ENCODE measurements at places on chromosomes 13 and 19.

DNA sequence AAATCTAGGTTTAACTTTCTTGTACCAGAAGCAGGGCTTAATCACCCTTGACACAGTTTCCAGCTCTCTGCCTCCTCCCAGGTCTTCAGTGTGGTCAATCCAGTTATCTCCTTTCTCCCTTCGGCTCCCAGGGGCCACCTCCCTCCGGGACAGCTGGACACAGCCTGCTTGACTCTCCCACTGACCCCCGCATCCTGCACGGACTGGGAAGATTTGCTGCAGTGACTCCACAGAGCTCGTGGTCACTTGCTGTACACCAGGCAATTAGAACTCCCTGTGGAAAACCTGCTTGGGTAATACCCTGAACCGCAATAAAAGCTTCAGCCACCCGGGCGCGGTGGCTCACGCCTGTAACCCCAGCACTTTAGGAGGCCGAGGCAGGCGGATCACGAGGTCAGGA, 116.5 kb downstream of the NUFIP1 start:
- no peak for DNase-seq

DNA sequence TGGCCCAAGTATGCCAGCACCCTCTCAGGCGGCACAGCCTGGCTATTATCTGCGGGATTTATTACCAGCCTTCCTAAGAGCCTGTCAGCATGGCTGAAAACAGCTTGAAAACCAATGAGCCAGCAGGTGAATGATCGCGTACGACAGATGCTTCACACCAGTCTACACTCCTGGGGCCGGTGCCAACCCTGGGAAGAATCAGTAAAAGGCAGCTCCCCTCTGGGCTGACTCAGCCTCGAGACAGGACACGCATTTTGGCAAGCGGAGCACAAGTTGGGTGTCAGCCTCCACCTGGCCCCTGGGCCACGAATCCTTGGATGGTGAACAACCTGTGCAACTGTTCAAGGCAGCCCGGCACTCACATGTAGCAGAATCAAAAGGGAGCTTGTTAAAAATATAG, 15.6 kb downstream of the EMP3 start:
- peak; percentile 37 for DNase-seq

DNA sequence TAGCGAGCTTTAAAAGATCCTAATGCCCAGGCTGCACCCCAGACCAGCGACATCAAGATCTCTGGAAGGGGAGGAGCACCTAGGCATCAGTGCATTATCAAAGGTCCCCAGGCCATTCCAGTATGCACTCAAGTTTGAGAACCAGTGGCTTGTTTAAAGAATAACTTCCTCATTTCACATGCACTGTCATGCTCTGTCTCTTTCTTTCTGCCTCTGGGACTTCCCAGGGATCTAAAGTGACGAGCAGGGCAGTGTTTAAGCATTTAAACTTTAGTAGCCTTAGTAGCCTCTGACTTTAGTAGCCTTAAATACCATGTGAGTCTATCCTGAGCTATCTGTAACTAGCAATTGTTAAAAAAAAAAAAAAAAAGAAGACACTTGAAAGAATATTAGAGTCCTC, 8.9 kb upstream of the FARP1 start:
- no peak for DNase-seq

DNA sequence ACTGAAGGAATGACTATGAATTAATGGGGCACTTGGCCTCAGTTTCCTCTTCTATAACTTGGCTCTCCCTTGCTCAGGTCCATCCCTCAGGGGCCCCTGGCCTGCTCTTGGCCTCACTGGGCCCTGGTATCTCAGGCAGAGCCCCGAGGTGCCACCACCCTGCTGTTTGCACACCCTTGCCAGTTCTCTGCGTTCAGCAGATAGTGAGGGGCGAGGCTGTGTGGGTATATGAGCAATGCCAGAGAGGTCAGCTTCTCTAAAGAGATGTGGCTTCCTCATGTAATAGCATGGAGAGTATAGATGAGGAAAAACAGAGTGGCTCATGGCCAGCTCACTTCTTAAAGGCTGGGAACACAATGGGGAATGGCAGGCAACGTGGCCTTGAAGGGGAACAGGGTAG, 76.1 kb downstream of the CYSLTR2 start:
- no peak for DNase-seq

DNA sequence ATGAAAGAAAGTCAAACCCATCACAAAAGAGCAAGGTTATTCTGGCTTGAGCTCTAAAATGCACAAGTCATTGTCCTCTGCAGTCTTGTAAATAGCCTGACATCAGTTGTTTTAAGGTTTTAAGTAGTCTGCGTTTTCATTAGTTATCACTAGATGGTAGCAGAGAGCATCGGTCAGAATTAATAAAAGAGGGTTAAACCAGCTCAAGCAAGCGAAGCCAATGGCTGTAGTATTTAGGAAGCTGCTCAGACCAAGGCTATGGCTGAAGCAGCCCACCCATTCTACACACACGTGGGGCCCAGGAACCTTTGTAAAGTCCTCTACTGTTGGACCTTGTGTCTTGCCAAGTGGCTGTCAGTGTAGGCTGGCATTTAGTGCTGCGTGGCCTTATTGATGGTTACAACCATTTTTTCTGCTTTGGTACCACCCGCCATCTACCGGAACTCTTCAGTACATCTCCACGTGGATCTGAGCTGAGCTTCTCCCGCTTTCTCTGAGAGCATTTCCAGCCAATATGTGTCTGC, 13.3 kb upstream of the ZNF57 start:
- DNase-seq, result peak; percentile 64

DNA sequence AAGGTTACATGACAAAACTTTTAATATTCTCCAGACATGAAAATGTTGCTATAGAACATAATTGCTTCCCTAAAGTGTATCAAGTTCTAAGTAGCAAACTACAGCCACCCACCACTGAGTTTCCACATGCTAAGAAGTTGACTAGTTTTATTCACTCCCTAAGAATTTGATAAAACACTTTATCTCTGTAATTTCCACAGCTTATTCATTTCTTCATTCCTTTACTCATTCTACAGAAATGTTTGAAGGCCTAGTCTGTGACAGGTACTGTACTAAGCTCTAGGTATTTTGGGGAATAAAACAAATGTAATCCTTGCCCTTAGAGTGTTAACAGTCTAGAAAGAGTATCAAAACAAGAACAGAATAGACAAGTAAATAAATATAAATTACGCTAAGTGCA, 101.8 kb upstream of the DIAPH3 start:
- peak; percentile 67 for DNase-seq

GRCh38 chr19:17404621-17405249, 695 bp downstream of the BST2 start:
- no peak for DNase-seq

GRCh38 chr19:18273561-18274218, 562 bp downstream of the IQCN start:
- DNase-seq, result no peak

DNA sequence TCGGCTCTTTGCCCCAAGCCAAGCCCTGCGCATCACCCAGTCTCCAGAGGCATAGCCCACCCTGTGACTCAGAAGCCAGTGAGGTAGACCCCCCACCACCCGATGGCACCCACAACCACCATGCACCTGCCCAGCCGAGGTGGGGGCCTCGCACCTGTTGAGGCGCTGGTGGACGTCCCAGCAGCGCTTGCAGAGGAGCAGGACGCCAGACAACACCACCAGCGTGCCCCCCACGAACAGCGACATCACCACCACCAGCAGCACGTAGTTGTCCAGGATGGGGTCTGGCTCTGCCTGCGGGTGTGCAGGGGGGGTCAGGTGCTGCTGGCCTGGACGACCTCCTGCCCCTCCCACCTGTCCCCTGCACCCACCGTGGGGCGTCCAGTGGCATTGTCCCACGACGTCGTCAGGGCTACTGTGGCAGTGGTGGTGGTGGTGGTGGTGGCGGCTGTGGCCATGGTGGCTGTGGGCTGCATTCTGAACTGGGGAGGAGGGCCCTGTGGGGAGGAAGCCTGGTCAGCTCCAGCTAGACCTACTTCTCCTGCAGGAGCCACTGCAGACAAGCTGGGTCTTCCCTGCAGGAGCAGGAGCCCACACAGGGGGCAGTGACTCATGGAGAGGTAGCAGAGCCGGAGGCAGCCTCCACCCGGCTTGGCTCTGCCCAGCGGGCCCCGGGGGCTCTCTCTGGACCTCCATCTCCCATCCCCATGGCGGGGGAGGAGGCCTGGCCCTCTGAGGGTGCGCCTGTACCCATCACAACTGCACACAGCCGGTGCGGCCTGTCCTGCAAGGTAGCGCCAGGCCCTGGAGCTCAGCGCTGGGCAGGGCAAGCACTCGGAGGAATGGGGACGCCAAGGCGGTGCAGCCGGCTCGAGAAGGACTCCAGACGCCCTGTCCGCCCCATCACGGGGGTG, 1.9 kb downstream of the CBARP start:
- peak; percentile 57 for DNase-seq

DNA sequence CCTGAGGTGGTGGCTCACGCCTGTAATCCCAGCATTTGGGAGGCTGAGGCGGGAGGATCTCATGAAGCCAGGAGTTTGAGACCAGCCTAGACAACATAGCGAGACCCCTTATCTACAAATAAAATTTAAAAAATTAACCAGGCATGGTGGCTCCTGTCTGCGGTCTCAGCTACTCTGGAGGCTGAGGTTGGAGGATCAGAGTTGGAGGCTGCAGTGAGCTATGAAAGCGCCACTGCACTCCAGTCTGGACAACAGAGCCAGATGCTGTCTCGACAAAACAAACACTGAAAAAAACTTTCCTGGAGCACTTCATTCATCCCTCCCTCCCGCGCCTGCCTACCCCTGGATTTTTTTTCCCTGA, 665 bp upstream of the ATG4D start:
- no peak for DNase-seq

DNA sequence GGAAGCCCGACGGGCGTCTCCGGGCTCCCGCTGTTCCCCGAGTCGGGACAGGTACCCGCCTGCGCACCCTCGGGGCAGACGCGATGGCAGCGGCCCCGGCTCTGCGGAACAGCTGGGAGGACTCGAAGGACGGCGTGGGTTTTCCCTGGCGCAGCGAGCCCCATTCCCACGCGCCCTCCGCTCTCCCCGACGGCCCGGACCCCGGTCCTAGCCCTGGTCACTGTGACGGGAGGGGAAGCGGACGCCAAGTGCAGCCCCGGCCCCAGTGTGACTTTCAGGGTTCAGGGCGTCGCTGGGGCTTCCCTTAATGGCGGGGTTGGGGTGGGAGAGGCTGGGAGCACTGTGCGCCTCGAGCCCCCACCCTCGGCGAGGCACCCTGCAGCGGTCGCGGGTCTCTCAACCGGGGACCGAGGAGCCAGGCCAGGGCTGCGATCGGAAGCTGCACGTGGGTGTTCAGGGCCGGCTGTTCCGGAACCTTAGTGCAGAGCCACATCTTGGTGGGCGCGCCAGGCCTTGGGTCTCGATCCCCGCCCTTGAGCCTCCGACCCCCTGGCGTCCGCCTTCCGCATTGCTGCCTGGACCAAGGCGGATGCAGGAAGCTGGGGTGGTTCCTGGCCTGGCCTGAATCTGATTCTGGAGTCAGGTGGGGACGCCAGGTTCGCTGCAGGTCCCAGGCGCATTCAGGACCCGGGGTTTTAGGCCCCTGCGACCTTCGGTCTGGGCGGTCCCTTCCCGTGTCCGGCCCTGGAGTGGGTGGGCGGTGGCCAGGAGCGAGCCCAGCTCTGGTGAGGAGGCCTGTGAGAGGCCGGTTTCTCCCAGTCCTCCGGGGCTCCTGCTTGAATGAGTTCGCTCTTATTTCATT, 3.5 kb downstream of the LGALS7B start:
- DNase-seq, result no peak

DNA sequence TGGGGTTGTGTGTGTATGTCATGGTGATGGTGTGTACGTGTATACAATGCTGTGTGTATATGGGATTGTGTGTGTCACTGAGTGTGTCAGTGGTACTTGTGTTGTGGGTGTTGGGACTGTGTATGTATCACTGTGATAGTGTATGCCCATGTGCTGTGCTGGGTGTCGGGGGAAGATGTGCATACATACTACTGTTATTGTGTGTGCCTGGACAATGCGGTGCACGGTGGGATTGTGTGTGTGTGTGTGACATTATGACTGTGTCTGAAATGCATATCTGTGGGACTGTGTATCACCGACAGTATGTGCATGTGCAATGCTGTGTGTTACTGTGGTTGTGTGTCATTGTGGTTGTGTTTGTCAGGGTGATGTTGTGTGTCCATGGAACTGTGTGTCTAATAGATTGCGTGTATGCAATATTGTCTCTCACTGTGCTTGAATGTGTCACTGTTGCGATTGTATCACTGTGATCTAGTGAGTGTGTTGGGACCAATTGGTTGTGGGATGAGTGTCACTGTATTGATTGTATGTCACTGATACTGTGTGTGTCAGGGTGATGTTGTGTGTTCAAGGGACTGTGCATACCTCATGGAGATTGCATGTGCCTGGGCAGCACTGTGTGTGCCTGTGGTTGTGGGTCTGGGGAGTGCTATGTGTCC, 11.0 kb upstream of the BBC3 start:
- DNase-seq, result no peak

GRCh38 chr19:44909775-44910174, 4.2 kb downstream of the APOE start:
- no peak for DNase-seq

- peak; percentile 37 for DNase-seq
Observed at GRCh38 chr13:77207943-77208342, 119.0 kb downstream of the MYCBP2 start.

GRCh38 chr19:22627526-22627925, 6.6 kb upstream of the ZNF492 start:
- DNase-seq, result no peak

GRCh38 chr19:42683917-42684513, 56.3 kb downstream of the PSG3 start:
- peak; percentile 19 for DNase-seq

DNA sequence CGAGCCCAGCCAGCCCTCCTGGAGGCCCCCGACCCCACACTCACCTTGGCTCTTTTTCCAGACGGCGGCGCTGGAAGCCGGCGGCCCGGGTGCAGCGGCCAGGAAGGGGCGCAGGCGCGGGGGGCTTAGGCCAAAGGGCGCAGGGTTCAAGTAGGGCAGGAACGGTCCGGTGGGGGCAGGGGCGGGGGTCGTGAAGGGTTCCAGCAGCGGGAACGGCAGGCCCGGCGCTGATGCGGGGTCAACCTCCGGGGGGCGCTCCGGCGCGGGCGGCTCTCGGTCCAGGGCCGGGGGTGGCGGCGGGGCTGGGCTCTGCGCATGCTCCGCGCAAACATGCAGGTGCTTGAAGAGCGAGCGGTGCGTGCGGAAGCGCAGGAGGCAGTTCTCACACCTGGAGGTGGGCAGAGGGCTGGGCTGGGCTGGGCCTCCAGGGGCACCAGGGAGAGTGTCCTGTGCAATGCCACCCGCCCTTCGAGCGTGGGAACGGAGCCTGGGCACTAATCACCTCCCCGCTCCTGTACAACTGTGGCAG, 2.3 kb downstream of the ZNF414 start:
- no peak for DNase-seq

DNA sequence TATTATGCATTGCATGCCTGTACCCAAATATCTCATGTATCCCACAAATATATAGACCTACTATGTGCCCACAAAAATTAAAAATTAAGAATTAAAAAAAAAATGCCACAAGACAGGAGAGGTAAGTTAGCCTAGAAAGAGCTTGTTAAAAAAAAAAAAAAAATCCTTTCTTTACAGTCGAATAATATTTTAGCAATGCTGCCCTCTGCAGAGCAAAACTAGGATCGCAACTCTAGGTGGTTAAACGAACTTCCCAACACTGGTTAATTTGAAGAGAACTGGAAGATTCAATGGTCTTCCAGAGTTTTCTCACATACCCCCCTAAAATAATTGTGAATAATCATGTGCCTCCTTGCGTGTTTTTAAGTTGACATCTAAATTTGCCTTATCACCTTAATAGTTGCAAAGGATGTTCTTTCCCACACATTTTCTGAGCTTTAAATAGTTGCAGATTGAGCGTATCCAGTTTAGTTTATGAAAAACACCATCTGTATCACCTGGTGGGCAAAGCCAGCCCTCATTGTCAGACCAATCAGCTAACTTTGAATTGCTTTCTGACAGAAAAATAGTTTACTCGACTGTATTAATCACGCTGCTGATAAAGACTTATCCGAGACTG, 47.4 kb upstream of the RCBTB2 start:
- DNase-seq, result peak; percentile 59
